ENCODE measurements at places on chromosomes 3 and 15. TPM values are rescaled to one million over a fixed set of nuclear protein-coding genes. Genes with fewer than 3 reads are reported as not detected.

GP5 gene
- 1.9 TPM for polyA plus RNA-seq

DNA sequence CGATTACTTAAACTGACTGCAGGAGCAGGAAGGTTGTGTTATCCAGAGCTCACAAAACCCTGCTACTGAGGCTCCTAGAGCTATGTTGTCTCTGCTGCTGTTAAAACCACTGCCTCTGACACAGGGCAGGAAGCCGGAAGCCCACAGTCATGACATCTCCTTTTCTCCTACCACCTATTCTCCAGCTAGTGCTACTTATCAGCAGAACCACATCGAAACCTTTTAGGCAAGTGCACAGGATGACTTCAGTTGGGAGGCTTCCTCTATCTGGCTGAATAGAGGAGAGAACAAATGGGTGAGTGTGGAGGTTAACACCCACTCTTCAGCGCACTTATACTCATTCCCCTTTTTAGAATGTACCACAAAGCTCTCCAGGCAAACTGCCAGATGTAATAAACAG, 638.0 kb downstream of the OTOL1 start:
- DNase-seq = no peak

DNA sequence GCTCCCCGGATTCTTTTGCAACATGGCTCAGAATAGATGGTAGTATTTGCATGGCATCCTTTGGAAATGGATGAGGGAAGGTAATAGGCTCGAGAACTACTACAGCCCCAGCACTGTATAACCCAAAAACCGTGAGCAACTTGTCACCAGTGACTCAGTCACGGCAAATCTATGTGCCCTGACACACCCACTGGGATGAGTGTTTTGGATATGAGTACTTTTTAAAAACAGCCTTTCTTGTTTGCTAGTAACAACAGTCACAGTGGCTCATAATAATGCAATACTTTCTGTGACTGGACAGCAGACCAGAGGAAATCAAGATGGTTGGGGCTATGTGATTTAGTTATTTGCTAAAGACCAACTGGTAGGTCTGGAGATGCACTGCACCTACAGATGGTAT, 299.6 kb downstream of the ULK4 start:
- DNase-seq = no peak

GRCh38 chr3:126367316-126367805, 10.2 kb upstream of the KLF15 start:
- DNase-seq = no peak

GRCh38 chr3:46521096-46521495, 23.3 kb downstream of the RTP3 start:
- no peak for DNase-seq

DNA sequence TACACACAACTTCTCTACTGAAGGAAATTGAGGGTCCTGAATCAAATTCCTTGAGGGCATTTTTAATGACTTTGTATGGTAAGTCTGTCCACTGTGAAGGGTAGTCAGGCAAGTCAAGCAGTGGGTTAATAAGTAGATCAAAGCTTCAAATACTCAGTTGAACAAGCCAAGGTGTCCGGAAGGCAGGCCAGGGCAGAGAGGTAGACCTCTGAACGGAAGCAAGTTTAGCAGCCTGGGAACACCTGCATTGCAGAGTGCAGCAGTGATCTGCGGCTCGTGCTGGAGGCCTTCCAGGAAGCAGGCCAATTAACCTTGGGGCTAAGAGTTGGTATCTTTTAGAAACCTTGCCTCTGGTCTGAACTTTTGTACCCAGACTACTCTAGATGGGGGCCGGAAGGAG, 143.8 kb downstream of the LRTM1 start:
- DNase-seq = no peak

GRCh38 chr15:83714939-83715628, 61.2 kb downstream of the ADAMTSL3 start:
- DNase-seq = no peak

- DNase-seq = no peak
Measured at GRCh38 chr3:107668416-107668815, 145.7 kb downstream of the BBX start.

LMAN1L gene
- not detected for polyA plus RNA-seq

DNA sequence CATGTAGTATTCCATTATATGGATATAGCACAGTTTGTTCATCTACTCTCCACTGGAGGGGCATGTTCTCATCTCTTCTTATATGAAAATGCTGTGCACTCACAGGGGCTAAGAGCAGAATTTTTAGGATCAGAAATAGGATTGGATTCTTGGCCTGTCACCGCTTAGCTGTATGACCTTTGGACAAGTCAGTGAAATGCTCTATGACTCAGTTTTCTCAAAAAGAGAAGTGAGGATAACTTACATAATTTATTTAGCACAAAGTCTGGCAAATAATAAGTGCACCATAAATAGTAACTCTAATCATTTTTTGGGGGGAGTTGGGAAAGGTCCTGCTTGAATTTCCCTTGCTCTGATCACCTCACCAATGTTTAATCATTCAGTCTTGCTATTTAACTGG, 103.7 kb upstream of the LRIG1 start:
- DNase-seq = no peak

DNA sequence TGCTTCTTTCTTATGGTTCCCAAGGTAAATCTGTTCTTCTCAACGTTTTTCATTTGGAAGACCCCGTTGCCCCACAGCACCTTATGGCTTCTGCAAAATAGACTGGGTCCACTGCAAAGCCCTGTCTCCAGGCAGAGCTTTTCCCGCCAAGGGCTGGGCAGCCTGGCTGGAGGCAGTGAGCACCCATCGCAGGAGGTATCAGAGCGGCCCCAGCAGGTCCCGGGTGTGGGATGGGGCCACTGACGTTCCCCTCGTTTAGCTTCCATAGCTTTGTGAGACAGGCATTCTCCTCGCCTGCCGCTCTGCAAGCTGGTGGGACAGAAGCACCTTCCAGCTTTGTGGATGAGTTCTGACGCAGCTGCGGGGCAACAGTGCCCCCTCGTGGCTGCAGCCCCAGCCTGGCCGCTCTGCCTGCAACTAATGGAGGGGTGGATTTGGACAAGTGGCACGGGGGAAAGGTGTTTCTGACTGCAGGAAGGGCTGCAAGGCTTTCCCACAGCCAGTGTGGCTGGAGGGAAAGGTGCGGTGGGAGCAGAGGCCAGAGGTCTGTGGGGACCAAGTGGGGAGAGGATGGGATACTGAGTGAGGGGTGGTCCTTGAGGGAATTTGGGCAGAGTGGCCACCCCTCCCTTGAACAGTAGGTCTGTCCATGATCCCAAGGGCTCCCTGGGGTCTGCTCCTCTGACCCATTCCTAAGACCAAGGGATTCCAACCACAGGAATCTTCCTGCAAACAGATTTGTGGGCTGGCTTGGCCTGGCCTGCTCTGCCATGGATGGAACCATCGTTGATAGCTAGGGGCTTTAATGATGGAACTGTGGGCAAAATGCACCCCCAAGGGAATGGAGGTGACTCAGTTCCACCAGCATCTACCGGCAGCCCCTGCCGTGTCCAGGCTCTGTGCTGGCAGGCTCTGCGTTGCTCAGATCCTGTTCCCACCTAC, 99.4 kb downstream of the FBLN2 start:
- DNase-seq = peak; percentile 73

IMP3 gene
- polyA plus RNA-seq = 191 TPM

GRCh38 chr15:65766422-65767263, 25.4 kb downstream of the DENND4A start:
- DNase-seq = no peak

GRCh38 chr15:52481915-52482314, 46.8 kb downstream of the MYO5A start:
- peak; percentile 85 for DNase-seq
